ENCODE measurements at places on chromosomes 1 and 21.

- DNase-seq: no peak
These were observed 30.0 kb downstream of the HIVEP3 start for GRCh38 chr1:41888756-41889155.

GRCh38 chr1:27719286-27720251 is 6.2 kb upstream of the FAM76A start:
- no peak for DNase-seq

DNA sequence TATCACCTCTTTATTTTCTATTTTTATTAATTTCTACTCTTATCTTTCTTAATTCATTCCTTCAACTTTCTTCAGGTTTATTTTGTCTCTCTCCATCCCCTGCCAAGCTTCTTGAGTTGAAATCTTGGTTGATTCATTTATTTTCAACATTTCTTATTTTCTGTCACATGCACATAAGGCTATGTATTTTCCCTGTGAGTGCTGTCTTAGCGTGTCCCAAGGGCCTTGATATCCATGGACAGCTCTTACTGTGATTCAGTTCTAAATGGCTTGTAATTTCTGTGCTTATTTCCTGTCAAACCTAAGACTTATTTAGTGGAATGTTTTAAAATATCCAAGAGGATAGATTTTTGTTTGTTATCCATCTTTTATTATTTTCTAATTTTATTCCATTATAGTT is 36.8 kb upstream of the SCAF4 start:
- no peak for DNase-seq

DNA sequence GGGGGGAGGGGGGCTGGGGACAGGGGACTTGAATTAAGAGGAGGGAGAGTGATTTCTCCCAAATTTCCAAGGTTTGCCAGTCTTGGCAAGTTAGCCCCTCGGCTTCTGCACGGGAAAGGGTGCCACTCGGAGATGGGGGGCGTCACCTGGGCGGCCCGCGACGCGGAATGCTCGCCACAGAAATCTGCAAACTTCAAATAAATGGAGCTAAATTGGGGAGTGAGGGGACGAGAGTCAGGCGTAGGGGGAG is 885 bp upstream of the SSBP3 start:
- DNase-seq: no peak

GRCh38 chr1:29121936-29122681 is 1.6 kb downstream of the TMEM200B start:
- peak; percentile 30 for DNase-seq

DNA sequence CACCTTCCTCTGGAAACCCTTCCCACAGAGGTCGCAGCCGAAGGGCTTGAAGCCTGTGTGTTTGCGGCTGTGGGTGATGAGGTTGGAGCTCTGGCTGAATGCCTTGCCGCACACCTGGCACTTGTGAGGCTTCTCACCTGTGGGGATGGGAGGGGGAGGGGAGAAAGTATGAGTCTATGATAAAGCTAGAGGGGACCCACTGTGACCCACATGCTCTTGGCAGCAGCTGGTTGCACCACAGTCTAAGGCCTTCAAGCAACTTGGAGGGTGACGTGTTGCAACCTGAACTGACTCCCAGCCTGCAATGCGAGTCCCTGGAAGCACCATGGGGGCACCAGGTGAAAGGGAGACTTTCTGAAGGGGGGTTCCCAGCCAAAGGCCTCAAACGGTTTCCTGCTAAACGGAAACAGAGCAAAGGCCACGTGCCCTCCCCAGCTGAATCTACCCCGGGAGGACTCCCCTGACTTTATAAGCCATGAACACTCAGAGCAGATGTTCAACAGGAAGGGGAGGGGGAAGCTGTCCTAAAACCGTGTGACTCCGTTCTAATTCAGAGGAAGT is 10.6 kb downstream of the GFI1 start:
- peak; percentile 65 for DNase-seq

- no peak for DNase-seq
These were observed 62.3 kb upstream of the RCC1 start for GRCh38 chr1:28443550-28443949.

GRCh38 chr1:150529017-150529416 is 13.5 kb downstream of the FALEC start:
- DNase-seq: no peak

GRCh38 chr1:230195199-230195598 is 128.2 kb downstream of the GALNT2 start:
- DNase-seq: no peak

- no peak for DNase-seq
These were observed 3.0 kb downstream of the BEST4 start for GRCh38 chr1:44785029-44785380.

- no peak for DNase-seq
These were observed 4.3 kb upstream of the OR2C3 start for GRCh38 chr1:247540581-247540980.

GRCh38 chr21:45317398-45318145 is 29.9 kb upstream of the POFUT2 start:
- DNase-seq: no peak

DNA sequence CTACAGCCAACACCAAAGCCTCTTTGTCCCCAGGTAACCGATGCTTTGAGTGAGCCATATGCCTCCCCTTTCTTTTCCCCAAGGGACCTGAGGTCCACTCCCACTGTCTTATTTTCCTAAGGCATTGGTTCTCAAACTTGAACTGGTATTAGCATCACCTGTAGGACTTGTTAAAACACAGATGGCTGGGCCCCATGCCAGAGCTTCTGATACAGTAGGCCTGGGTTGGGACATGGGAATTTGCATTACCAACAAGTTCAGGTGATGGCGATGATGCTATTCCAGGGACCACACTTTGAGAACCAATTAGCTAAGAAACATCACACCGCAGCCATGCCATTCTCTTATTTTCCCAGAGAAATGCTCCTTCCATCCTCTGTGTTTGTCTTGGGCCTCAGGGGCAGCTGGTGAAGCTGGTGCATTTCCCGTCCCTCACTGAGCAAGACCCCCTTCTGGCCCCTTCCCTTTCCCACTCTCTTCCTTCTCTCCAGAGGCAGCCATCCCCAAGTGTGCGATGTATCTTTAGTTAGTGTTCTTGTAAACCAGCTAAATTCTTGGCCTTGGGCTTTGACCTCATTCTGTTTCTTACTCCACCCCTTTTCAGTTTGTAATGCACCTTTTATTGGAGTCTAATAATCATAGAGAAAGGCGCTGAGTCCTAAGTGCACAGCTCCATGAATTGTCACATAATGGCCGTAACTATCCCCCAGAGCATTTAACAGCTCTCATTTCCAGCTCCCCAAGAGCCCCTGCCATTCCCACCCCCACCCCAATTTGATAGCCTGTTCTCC is 14.2 kb upstream of the TTC22 start:
- no peak for DNase-seq

DNA sequence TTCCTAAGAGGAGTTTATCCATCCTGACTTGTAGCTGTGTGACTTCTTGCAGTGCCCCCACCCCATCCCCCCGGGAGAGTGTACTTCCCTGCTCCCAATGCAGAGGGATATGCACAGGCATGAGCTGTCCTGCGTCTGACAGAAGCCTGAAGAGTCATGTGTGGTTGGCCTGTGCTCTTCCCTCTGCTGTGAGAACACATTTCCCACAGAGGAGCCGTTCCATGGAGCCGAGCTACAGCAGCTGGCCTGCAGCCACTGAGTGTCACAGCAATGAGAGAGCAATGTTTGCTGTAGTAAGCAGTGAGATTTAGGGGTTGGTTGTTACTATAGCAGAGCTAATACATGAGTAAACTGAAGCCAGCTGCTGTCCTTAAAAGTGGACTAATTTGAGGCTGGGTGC is 22.0 kb downstream of the PARS2 start:
- DNase-seq: no peak

GRCh38 chr1:193754732-193755427 is 568.5 kb upstream of the B3GALT2 start:
- no peak for DNase-seq

- DNase-seq: no peak
These were observed 18.1 kb upstream of the PLPPR4 start for GRCh38 chr1:99246152-99246551.

- no peak for DNase-seq
These were observed 6.9 kb upstream of the TRIM62 start for GRCh38 chr1:33188572-33189275.

- no peak for DNase-seq
These were observed 27.1 kb downstream of the RIMS3 start for GRCh38 chr1:40638097-40639036.

DNA sequence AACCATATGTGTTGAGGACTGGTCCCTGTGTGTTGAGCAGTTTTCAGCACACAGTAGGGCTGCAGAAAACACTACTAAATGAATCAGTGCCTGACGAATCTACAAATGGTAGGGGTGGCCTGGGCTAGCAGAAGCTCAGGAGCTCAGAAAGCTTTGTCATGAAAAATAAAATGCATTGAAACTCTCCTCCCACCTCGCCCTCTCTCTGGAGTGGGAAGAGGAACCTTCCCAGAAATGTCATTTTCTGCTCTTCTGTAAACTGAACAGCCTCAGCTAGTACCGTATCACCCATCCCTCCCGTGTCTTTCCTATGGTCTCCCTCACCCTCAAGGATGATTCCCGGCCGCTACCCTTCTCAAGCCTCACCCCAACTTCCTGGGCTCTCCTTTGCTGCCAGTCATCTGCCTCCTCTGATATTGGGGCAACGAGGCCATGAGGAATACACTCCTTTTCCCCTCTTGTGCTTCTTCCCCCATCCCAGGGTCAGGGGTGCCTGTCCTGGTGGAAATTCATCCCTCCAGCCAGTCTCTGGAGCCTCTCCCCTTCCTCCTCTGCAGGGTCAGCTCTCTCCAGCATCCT is 734.5 kb downstream of the PTPRU start:
- no peak for DNase-seq

- DNase-seq: no peak
These were observed 69.5 kb downstream of the DNM3 start for GRCh38 chr1:171910786-171911185.

DNA sequence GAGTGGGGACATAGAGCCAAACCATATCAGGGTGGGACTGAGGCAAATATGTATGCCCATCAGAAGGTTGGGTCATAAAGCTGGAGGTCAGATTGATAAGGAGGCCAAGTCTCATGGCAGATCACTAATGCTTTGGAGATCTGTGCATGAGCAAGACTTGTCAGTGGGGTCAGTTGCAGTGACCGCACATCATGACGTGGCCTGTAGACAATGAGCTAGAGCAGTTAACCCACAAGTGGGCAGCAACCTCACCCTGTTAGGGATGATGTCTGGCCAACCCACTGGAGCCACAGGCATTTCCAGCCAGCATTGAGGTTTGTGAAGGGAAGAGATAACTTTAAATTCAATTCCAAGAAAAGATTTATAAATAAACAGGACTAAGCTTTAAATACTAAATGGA is 66.7 kb downstream of the XCL1 start:
- DNase-seq: no peak

GRCh38 chr1:155277902-155278688 is 832 bp downstream of the HCN3 start:
- DNase-seq: peak; percentile 84

- DNase-seq: no peak
These were observed 20.1 kb upstream of the MED18 start for GRCh38 chr1:28308750-28309149.

DNA sequence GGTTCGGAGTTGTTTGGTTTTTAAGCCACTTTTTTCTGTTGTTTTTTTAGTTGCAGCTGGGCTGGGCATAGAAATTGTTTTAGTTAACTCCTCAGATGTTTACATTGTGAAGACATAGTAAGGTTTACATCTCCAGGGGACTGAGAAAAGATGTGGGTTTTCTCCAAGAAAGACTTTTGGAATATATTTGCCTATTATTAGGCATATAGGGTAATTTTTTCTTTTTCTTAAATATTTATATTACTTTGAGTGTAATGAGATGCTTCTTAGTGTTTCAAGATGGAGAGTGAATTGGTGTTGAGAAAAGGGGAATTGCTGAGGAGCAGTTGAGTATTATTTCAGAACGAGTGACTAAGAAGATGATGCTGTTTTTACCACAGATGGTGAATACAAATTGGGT is 26.6 kb upstream of the PIGK start:
- no peak for DNase-seq

- DNase-seq: no peak
These were observed 55.2 kb upstream of the MRPS6 start for GRCh38 chr21:34018185-34018584.

GRCh38 chr1:25854554-25854953 is 4.7 kb downstream of the AUNIP start:
- no peak for DNase-seq

Measured in stimulated activated naive CD8-positive, alpha-beta T cell treated with anti-CD3 and anti-CD28 coated beads, Interleukin-15, Interleukin-2, amounts not matched to agents 100 U/mL and 50 U/mL, for 24 hours (primary cell).